ENCODE measurements at places on chromosomes 11 and 22. TPM values are rescaled to one million over a fixed set of nuclear protein-coding genes. Genes with fewer than 3 reads are reported as not detected.

Gene A4GALT
- polyA plus RNA-seq, result 9.3 TPM

GRCh38 chr22:32430352-32430751 lies 18.3 kb upstream of the RTCB start:
- no peak overlapping the region for H3K27ac ChIP-seq
- DNase-seq, result no peak
- no peaks in the 10 kb centered on the region for H3K36me3 ChIP-seq
- H3K27me3 ChIP-seq, result no peaks in the 10 kb centered on the region
- H3K4me1 ChIP-seq, result no peaks in the 10 kb centered on the region
- H3K4me3 ChIP-seq, result no peak overlapping the region

Gene ARL14EP
- 35.5 TPM for polyA plus RNA-seq

- no peak overlapping the region for H3K27ac ChIP-seq
- no peak for DNase-seq
- H3K36me3 ChIP-seq, result no peaks in the 10 kb centered on the region
- no peaks in the 10 kb centered on the region for H3K27me3 ChIP-seq
- H3K4me3 ChIP-seq, result no peak overlapping the region
- peaks cover 6% of the 10 kb centered on the region for H3K4me1 ChIP-seq
These were observed 84.8 kb downstream of the SLC1A2 start for GRCh38 chr11:35334385-35335090.

Gene OR2AT4
- not detected for polyA plus RNA-seq

Gene SCUBE1
- polyA plus RNA-seq, result not detected

Gene CYB5R2
- polyA plus RNA-seq, result 22.5 TPM

DNA sequence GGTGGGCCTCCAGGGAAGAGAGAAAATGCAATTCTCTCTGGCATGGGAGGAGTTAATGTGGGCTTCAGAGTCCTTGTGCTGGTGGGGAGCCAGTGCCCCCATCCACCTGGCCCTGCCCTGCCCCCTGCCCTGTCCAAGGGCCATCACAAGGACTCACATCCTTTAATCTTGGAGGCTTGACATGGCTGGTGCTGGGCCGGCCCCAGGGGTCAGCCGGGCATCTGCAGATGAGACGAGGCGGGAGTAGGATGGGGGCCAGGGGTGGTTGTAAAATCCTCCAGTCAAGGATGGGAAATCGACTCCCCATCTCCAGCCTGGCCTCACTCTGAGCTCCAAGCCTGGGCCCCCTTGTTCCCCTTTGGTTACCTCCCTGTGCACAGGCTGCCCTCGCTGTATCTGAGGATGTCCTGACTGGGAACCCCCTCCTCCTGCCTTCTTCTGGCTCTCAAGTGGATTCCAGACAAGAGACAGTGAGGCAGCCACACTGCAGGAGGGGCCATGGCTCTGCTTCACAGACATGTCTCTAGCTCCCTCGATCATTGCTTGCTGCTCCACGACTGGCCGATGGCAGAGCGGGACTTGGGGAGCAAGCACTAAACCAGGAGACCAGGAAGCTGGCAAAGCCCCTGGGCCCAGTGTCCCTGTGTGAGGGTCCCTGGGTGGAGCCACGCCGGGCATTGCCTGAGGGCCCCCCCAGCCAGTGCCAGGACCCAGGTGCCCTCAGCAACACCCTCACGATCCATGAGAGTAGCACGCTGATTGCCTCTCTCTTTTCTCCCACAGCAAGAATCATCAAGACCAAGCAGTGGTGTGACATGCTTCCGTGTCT lies 1120.5 kb downstream of the BRD1 start:
- H3K27ac ChIP-seq, result no peak overlapping the region
- H3K4me1 ChIP-seq, result no peaks in the 10 kb centered on the region
- no peaks in the 10 kb centered on the region for H3K36me3 ChIP-seq
- H3K4me3 ChIP-seq, result no peak overlapping the region

Gene CAVIN3
- 50.9 TPM for polyA plus RNA-seq

DNA sequence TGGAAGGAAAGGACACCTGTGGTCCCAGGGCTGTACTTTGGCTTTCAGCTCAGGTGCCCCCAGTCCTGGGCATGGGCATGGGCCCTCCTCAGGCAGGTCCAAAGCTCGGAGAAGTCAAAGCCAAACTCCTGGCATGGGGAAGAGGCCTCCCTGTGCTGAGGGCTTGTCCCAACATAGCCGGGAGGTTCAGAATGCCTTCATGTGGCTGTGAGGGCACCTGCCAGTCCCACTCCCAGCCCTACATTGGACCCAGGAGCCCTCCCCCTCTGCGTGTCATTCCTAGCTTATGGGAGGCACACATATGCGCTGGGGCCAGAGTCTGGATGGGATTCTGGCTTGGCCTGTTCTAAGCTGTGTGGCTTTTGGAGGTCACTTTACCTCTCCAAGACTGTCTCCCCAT lies 1.0 kb upstream of the KLHL35 start:
- no peaks in the 10 kb centered on the region for H3K36me3 ChIP-seq
- DNase-seq, result no peak
- H3K27me3 ChIP-seq, result peaks cover 34% of the 10 kb centered on the region
- no peaks in the 10 kb centered on the region for H3K4me1 ChIP-seq
- no peak overlapping the region for H3K4me3 ChIP-seq

DNA sequence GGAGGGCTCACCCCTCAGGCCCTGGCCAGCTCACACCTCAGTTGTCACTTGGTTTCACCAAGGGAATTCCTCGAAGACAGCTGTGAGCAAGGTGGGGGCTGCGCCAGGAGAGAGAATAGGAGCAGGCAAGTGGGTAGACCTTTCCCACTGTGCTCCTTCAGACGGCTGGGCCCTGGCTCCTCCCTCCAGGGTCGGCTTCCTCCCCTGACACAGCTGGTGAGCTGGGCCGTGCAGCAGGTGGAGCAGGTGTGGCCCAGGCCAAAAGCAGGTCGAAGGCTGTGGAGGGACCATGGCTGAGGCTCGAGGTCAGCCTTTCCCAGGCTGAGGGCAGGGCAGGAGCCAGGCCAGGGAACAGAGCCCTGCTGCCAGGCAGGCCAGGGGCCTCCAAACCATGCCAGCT lies 12.5 kb upstream of the MYRF start:
- no peak for DNase-seq
- H3K27me3 ChIP-seq, result no peaks in the 10 kb centered on the region
- no peak overlapping the region for H3K4me3 ChIP-seq
- H3K4me1 ChIP-seq, result no peaks in the 10 kb centered on the region
- H3K36me3 ChIP-seq, result no peaks in the 10 kb centered on the region

DNA sequence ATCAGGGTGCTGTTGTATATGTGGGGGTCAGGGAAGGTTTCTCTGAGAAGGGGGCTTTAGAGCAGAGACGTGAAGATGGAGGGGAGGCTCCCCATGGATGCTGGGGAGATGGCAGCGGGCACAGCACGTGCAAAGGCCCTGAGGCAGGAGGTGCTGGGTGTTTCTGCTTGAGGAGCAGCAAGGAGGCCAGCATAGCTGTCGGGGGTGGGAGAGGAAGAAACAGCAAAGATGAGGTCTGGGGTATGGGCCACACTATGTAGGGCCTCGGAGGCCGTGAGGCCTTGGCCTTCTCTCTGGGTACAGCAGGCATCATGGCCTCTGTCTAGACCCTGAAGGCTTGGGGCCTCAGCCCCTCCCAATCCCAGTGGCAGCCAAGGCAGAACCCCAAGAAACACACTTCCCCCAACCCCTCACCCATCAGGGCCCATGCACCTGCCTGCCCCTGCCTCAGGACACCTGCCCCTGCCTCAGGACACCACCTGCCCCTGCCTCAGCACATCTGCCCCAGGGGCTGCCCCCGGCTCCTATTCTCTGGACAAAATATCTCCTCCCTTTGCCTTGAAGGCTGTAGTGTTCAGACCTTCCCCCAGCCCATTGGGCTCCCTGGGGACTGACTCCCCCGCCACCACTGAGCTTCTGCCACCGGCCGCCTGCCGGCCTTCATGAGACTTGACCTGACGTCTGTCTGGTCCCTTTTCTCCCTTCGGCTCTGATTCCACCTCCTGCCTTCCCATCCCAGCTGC lies 6.2 kb downstream of the ALDH3B1 start:
- no peak overlapping the region for H3K4me3 ChIP-seq
- no peaks in the 10 kb centered on the region for H3K27me3 ChIP-seq
- H3K4me1 ChIP-seq, result peaks cover 40% of the 10 kb centered on the region

- no peaks in the 10 kb centered on the region for H3K36me3 ChIP-seq
- no peaks in the 10 kb centered on the region for H3K4me1 ChIP-seq
- no peak for DNase-seq
- no peak overlapping the region for H3K4me3 ChIP-seq
- no peaks in the 10 kb centered on the region for H3K27me3 ChIP-seq
These were observed 404.9 kb downstream of the NXPE2 start for GRCh38 chr11:115083144-115083806.

GRCh38 chr11:20616920-20617319 lies 17.5 kb downstream of the SLC6A5 start:
- no peak overlapping the region for H3K4me3 ChIP-seq
- H3K36me3 ChIP-seq, result no peaks in the 10 kb centered on the region
- no peak overlapping the region for H3K27ac ChIP-seq
- no peaks in the 10 kb centered on the region for H3K27me3 ChIP-seq

Gene MOGAT2
- not detected for polyA plus RNA-seq

GRCh38 chr11:132942611-132943356 lies 589.5 kb downstream of the OPCML start:
- no peak overlapping the region for H3K27ac ChIP-seq
- H3K27me3 ChIP-seq, result no peaks in the 10 kb centered on the region
- H3K4me1 ChIP-seq, result no peaks in the 10 kb centered on the region
- no peaks in the 10 kb centered on the region for H3K36me3 ChIP-seq

GRCh38 chr11:78840200-78840599 lies 265.5 kb upstream of the NARS2 start:
- peak overlapping the region; percentile 66 for H3K27ac ChIP-seq
- H3K4me1 ChIP-seq, result peaks cover 14% of the 10 kb centered on the region
- H3K36me3 ChIP-seq, result no peaks in the 10 kb centered on the region
- H3K27me3 ChIP-seq, result no peaks in the 10 kb centered on the region

Gene SYT7
- 7.1 TPM for polyA plus RNA-seq

Gene GRAP2
- polyA plus RNA-seq, result not detected

Gene SCGB1D2
- not detected for polyA plus RNA-seq

- no peak overlapping the region for H3K4me3 ChIP-seq
- H3K4me1 ChIP-seq, result no peaks in the 10 kb centered on the region
- DNase-seq, result no peak
- H3K27me3 ChIP-seq, result peaks cover 4% of the 10 kb centered on the region
- no peak overlapping the region for H3K27ac ChIP-seq
These were observed 71.7 kb downstream of the PKNOX2 start for GRCh38 chr11:125236072-125236825.

Gene ADAMTS8
- polyA plus RNA-seq, result 17.5 TPM

Gene CRYAB
- polyA plus RNA-seq, result 30.0 TPM

- H3K27ac ChIP-seq, result no peak overlapping the region
- H3K27me3 ChIP-seq, result no peaks in the 10 kb centered on the region
- H3K4me1 ChIP-seq, result no peaks in the 10 kb centered on the region
- H3K36me3 ChIP-seq, result no peaks in the 10 kb centered on the region
- no peak for DNase-seq
These were observed 364.6 kb downstream of the AASDHPPT start for GRCh38 chr11:106442032-106442431.

GRCh38 chr22:24894220-24894975 lies 52.1 kb downstream of the LHFPL7 start:
- H3K27ac ChIP-seq, result peak overlapping the region; percentile 59
- H3K27me3 ChIP-seq, result no peaks in the 10 kb centered on the region
- no peak overlapping the region for H3K4me3 ChIP-seq
- H3K36me3 ChIP-seq, result no peaks in the 10 kb centered on the region
- DNase-seq, result peak; percentile 97

Gene SMTNL1
- polyA plus RNA-seq, result not detected

- H3K27me3 ChIP-seq, result no peaks in the 10 kb centered on the region
- no peak for DNase-seq
- no peaks in the 10 kb centered on the region for H3K36me3 ChIP-seq
These were observed 270.6 kb downstream of the LUZP2 start for GRCh38 chr11:24767411-24767810.

GRCh38 chr11:78801161-78801884 lies 226.7 kb upstream of the NARS2 start:
- peak overlapping the region; percentile 89 for H3K27ac ChIP-seq
- no peak overlapping the region for H3K4me3 ChIP-seq
- H3K4me1 ChIP-seq, result peaks cover 44% of the 10 kb centered on the region
- DNase-seq, result peak; percentile 98

Gene TBX10
- polyA plus RNA-seq, result not detected
